Left renal pelvis (tissue), 4 donors: ENCODE measurements at places on chromosomes 16 and 17. TPM values are rescaled to one million over a fixed set of nuclear protein-coding genes. Genes with fewer than 3 reads are reported as not detected.

- DNase-seq, result no peak
Measured at GRCh38 chr17:18891541-18891940, 33.6 kb downstream of the PRPSAP2 start.

DNA sequence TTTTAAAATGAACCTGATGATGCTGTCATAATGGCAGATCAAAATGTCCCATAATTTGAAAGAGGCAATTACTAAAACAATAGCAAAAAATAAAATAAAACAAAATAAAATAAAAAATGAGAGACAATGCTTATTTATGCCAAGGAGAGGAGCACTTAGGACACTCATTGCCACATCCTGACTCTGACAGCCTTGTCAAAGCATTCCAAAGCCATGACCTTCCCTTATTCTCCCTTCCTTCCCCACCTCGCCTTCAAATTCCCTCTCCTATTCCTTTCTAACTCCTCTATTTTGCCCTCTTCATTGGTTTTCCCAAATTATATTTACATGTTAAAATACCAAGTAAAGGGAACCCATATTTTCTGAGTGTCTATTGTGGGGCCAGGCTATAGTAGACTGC, 220.0 kb downstream of the CDH13 start:
- no peak for DNase-seq

- no peak for DNase-seq
Measured at GRCh38 chr17:72199256-72199655, 78.4 kb downstream of the SOX9 start.

- DNase-seq, result no peak
Measured at GRCh38 chr16:89136931-89137330, 34.6 kb upstream of the CDH15 start.

GRCh38 chr17:59814276-59814675, 78.5 kb downstream of the TUBD1 start:
- DNase-seq, result no peak

- no peak for DNase-seq
Measured at GRCh38 chr17:8611137-8611536, 19.4 kb downstream of the MYH10 start.

Gene HIGD1B
- 1.1 TPM for polyA plus RNA-seq

Gene RHBDF2
- 8.9 TPM for polyA plus RNA-seq

Gene GPRC5C
- polyA plus RNA-seq, result 10.5 TPM
